ENCODE measurements at places on chromosomes 11 and 22.

GRCh38 chr11:6480299-6480914 lies 724 bp downstream of the ARFIP2 start:
- DNase-seq: no peak

GRCh38 chr11:5247472-5248192 lies 2.0 kb downstream of the HBG1 start:
- no peak for DNase-seq

DNA sequence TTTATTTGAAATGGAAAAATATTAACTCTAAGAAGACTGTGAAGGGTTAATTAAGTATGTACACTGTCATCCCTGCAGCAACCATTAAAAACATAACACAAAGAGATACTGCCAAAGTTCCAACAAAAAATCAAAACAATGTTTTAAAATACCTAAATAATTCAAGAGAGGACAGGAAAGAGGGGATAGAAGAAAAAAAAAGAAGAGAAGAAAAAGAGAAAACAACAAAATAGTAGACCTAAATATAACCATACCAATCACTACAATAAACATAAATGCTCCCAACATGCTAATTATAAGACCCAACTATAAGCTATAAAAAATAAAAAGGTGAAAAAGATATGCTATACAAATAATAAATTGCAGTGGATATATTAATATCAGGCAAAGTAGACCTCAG lies 20.1 kb downstream of the GNB1L start:
- no peak for DNase-seq

DNA sequence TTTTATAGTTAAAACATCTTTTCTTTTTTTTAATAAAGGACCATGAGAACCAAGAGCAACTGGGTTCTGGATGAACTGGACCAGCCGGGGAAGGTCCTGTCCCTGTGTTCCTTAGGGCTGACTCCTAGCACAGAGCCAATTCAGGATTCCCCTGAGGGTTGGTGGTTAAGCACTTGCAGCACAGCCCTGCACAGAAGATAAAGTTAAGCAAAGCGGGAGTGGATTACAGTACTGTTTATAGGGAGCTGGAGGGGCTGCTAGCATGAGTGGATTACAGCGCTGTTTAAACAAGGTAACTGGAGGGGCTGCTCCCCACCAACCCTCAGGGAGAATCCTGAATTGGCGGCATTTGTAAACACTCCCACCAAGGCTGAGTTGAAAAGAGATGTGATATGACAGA lies 90.6 kb downstream of the CELSR1 start:
- DNase-seq: no peak

GRCh38 chr11:114159802-114160632 lies 100.5 kb downstream of the ZBTB16 start:
- DNase-seq: peak; percentile 98

DNA sequence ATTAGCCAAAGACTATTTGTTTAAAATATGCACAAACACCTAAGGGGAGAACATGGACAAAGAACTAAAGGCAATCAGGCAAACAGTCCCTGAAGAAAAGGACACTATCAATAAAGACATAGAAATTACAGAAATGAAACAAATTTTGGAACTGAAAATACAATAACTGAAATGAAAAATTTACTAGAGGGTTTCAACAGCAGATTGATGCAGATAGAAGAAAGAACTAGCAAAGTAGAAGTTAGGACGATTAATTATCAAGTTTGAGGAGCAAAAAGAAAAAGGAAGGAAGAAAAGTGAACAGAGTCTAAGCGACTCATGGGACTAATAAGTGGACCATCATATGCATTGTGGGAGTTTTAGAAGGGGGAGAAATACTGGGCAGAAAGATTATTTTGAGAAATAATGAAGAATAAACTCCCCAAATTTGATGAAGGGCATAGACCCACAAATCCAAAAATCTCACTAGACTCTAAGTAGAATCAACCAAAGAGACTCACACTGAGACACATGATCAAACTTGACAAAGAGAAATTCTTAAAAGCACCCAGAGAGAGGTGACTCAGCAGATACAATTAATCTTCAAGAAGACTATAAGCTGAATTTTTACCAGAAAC lies 62.9 kb downstream of the JAM3 start:
- DNase-seq: no peak
